ENCODE measurements at places on chromosomes 5 and 9.

DNA sequence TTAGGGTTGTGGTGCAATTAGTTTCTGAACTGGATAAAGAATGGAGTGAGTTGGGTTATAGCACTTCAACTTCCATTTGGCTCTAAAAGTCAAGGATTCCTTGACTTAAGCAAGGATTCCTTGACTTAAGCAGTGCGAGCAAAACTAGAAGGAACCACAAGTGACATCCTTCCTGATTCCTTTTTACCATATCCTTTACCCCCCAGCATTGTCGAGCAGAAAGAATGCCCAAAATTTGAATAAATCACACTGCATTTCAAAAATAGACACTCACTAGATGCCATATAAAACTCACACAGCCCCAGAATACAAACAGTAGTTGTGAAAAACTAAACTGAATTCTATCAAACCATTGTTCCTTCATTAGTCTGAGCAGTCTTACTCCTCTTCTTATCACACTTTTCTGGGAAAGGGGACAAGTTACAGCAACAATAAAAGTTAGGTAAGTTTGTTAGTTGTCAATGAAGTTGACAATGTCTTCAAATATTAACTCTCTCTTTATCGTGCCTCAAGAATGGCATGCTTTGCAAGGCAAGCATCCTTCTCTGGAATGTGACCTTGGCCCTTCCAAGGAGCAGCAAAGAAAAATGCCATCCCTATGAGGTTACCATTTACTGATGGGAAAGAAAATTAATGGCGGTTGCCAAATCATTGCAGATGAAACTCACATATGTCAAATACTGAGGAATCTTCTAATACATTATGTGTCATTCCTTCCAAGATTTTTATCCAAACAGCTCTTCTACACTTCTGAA lies 273.3 kb upstream of the ANKRD55 start:
- no peak for DNase-seq

DNA sequence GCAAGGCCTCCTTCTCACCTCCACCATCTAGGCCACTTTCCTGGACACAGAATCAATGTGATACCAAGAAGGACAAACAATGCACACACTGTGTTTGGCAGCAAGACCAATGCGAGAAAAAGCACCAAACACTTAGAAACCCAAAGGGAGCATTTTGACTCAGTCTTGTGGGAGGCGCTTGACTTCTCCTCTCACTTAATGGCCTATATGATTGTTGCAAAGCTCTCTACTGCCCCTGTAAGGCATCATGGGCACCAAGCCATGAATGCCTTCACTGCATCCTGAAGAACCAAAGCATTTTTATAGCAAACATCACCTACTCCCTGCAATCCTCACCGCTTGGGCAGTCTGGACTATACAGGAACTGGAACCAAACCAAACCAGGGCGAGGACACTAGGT lies 57.5 kb downstream of the CDH6 start:
- DNase-seq, result no peak

DNA sequence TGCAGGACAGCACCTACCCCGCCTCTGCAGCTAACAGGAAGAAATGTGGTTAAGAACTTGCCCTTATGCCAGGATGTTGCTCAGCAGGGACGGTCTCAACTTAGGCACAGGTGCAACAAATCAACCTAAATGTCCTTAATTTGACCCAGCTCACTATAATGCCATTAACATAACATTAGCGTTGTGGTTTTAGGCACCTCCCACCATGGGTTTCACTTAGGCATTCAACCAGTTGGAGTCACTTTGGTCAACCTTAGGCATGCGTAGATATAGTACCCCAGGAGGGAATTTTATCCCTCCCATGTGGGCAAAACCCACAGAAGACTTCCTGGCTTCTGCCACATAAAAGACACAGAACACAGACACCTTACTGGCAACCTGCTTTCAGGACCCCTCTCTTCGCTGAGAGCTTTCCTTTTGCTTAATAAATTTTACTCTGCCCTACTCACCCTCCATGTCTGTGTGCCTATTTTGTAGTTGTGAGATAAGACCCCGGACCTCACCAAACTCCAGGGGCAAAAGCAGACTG lies 8.7 kb upstream of the ERAP1 start:
- no peak for DNase-seq

GRCh38 chr9:88237479-88237961 lies 99.2 kb upstream of the SPATA31C2 start:
- no peak for DNase-seq

Data from astrocyte of the spinal cord (primary cell).